ENCODE measurements at places on chromosomes 1 and 21. TPM values are rescaled to one million over a fixed set of nuclear protein-coding genes. Genes with fewer than 3 reads are reported as not detected.

FCRL6 gene
- 1.9 TPM for total RNA-seq

DNA sequence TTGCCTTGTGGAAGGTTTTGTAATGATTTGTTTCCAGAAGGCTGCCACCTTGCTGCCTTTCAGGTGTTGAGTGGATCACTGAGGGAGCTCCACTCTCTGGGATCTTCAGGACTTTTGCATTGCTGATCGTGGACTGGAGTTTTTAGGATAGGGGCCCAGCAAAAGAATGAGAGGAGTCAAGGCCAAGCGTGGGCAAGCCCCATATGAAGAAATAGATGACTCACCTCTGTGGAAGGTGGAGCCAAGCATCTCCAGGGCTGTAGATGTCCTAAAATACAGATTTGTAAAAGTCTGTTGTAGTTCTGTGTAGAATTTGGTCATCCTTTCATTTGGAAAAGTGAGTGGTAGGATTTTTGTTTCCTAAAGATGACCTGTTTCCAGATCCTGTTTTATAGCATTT, 67.0 kb downstream of the ST3GAL3 start:
- ATAC-seq, result no peak

- ATAC-seq, result no peak
These were observed 273.0 kb upstream of the NFIA start for GRCh38 chr1:60809204-60809980.

FCMR gene
- 1.0 TPM for total RNA-seq

- ATAC-seq, result no peak
These were observed 64.0 kb downstream of the ZBTB17 start for GRCh38 chr1:15911927-15912326.

DNA sequence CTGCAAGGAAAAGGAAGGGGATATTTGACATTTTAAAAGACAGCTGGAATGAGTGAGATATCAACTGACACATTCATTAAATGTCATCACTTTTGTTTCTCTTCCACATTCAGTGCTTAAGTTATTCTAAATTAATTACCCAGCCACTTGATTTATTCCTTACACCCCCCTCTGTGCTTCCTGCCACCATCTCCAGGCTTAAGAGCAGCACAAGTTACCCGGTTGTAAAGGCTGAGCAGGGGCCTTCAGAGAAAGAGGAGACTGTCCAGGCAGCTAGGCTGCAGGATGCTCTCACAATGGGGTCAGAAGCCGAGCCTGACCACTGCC, 71.4 kb downstream of the SYT6 start:
- ATAC-seq, result no peak

DNA sequence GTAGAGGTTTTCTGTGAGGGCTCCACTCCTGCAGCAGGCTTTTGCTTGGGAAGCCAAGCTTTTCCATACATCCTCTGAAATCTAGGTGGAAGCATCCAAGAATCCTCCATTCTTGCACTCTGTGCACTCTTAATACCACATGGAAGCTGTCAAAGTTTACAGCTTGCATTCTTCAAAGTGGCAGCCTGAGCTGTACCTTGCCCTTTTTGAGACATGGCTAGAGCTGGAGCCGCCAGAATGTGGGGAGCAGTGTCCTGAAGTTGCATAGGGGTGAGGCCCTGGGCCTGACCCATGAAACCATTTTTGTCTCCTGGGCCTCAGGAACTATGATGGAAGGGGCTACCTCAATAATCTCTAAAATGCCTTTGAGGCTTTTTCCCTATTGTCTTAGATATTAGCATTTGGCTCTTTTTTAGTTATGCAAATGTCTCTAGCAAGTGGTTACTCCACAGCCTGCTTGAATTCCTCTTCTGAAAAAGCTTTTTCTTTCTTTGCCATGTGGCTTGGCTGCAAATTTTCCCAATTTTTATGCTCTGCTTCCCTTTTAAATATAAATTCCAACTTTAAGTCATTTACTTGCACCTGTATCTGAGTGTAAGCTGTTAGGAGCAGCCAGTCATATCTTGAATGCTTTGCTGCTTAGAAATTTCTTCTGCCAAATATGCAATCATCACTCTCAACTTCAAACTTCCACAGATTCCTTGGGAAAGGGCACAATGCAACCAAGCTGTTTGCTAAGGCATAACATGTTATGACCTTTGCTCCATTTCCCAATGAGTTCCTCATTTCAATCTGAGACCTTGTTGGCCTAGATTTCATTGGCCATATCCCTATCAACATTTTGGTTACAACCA, 92.1 kb upstream of the ARTN start:
- no peak for ATAC-seq

F11R gene
- 10.0 TPM for total RNA-seq

FAM89A gene
- total RNA-seq, result 9.5 TPM

CR1L gene
- total RNA-seq, result not detected

NHLH1 gene
- not detected for total RNA-seq

DNA sequence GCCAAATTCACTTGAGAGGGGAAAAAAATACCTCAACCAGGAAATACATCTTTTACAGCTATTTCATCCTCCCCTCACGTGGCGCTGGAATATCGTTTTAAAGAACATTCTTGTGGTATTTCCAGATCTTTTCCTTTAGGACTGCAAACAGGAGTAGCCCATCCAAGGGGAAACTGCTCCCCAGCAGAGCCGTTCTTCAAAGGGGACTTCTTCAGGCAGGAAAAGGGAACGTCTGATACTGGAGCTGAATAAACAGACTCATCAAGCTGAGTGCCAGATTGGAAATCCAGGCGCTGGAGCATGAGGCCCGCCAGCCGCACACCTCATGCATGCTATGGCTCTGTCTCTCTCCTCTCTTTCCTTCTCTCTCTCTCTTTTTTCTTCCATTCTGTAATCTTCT, 34.0 kb upstream of the PROX1 start:
- ATAC-seq, result no peak

DNA sequence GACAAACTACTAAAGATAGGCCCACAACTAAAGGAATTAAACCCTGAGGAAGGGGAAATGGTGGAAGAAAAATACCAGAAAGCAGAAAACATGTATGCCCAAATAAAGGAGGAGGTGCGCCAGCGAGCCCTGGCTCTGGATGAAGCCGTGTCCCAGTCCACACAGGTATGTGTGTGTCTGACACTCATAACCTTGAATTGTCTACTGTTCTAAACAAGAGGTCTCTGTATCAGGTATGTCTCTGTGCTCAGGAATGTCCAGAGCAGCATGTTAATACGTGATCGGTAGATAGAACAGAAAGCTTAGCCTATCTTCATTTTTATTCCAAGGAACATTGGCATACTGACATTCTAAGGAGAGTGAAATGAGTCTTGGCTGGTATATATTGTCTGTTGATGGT, 55.8 kb upstream of the BMP8A start:
- ATAC-seq, result no peak

DNA sequence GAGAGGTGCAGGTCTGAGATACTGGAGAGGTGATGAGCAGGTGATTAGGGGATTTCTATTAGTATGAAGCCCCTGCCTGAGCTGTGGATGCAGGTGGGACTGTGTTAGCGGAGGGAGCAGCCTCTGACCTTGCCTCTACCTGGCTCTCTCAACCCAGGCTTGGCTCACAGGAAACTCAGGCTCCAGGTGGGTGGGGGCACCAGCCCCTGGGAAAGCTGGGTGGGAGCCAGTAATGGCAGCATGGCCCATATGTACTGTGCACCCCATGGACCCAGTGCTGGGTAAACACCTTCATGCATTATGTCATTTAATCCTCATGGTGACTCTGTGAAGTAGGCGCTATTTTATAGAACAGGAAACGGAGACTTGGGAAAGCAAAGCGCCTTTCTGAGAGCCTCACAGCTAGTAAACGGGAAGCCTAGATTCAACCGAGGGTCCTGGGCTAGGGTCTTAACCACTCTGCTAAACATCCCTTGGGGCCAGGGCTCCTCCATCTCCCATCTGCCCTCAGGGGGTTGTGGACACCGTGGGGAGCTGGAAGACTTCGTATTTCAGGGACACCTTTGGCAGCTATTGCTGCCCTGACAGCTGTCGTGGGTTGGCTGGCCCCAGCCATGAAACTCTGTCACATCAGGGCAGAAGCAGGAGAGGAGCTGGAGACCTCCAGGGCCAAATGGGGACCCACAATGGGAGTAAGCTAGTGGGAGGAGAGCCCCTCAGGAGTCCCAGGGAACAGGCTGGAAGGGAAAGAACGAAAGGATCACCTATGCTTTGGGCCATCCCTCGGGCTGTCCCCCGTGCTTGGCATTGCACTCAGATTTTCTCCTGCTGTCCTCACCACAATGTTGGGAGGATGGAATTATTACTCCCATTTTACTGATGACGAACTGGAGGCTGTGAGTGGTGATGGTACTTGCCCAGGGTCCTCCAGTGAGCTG, 59.6 kb upstream of the CSF3R start:
- ATAC-seq, result no peak

- no peak for ATAC-seq
These were observed 67.6 kb downstream of the RASAL2 start for GRCh38 chr1:178161516-178161915.

DNA sequence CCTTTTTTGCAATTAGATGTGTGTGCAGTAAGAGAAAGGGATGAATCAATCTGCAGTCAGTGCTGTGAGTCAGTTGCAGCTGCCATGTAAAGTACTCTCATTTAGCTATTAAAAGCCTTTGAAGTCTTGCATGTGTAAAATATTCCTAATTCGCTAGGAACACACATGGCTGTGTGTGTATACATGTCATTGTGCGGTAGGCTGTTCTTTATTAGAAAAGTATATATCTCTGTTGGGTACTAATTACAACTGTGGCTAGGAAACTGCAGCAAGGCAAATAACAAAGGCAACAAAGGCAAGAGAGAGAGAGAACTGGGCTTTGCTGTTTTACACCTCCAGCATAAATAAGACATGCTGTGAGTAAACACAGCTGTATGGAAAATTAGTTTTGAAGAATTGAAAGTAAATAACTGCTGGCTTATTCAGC, 41.7 kb downstream of the EPB41 start:
- no peak for ATAC-seq

GRCh38 chr1:5740865-5741860, 251.1 kb downstream of the NPHP4 start:
- ATAC-seq, result no peak

TPTE gene
- not detected for total RNA-seq

NCMAP gene
- 0.27 TPM for total RNA-seq

GRCh38 chr1:23216771-23217420, 406 bp downstream of the HTR1D start:
- peak; percentile 34 for ATAC-seq

KIF17 gene
- 0.47 TPM for total RNA-seq

All from gastroesophageal sphincter (tissue), 4 donors.